Skin of body (tissue), 3 donors: ENCODE measurements at places on chromosomes 5 and 9. TPM values are rescaled to one million over a fixed set of nuclear protein-coding genes. Genes with fewer than 3 reads are reported as not detected.

GRCh38 chr5:144864118-144864517, 693.4 kb downstream of the KCTD16 start:
- no peak for DNase-seq

DNA sequence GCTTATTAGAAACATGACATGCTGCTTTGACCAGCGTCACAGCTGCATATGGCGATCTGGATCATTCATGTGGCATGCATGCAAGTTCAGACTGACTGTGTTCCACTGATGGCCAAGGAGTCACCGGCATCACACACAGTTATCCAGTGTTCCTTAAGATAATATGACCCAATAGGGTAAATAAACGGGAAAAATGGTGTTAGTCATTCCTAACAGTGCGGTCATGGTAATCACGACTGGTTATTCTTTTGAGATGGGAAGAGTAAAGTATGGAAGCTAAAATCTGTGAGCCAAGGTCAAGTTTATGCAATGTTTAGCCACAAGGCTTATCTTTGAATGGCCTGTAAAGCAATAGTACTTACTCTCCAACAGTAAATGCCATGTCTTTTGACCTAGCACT, 29.3 kb upstream of the LVRN start:
- no peak for DNase-seq

GRCh38 chr5:143685246-143685815, 126.6 kb upstream of the HMHB1 start:
- peak; percentile 25 for DNase-seq

- no peak for DNase-seq
Observed at GRCh38 chr5:180797256-180798192, 5.1 kb downstream of the MGAT1 start.

SPATA31E1 gene
- not detected for total RNA-seq
